ENCODE measurements at places on chromosomes 12 and 14.

DNA sequence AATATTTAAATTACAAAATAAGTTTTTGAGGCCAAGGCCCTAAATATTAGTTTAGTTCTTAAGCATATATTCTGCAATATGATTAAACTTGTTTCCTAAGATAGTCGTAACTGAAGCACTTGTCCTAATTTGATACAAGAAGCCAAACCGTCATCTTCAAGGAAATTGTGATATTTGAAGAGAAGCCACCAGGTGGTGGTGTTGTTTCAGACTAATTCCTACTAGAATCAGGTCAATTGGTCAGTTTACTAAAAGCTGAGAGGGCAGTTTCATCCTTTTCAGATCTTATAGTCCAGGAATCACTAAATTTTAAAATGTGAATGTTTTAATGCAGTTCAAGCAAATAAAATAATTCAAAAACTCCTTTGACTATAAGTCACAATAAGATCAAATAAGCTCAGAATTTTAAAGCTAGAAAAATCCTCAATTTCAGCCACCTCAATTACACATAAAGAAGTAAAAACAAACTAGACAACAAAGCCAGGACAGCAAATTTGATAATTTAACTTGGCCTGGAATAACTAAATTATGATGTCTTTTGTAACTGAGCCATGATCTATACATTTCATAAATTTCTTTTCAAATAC is 7.1 kb upstream of the ARL1 start:
- no peaks in the 10 kb centered on the region for H3K36me3 ChIP-seq
- no peak for DNase-seq

DNA sequence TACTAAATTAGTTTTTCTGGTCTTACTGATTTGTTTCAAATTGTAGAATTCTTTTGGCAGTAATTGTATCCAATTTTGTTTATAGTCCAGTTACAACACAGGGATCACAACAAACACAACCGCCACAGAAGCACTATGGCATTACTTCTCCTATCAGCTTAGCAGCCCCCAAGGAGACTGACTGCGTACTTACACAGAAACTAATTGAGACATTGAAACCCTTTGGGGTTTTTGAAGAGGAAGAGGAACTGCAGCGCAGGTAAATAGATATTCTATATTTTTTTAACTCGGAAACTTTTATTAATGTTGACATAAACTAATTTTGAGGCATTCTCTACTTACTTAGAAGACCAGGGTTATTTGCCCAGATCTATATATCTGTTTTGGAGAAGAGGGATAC is 17.8 kb downstream of the PAPOLA start:
- H3K4me1 ChIP-seq = peaks cover 14% of the 10 kb centered on the region
- no peak overlapping the region for H3K27ac ChIP-seq
- no peaks in the 10 kb centered on the region for H3K27me3 ChIP-seq
- H3K36me3 ChIP-seq = peaks cover 21% of the 10 kb centered on the region

DNA sequence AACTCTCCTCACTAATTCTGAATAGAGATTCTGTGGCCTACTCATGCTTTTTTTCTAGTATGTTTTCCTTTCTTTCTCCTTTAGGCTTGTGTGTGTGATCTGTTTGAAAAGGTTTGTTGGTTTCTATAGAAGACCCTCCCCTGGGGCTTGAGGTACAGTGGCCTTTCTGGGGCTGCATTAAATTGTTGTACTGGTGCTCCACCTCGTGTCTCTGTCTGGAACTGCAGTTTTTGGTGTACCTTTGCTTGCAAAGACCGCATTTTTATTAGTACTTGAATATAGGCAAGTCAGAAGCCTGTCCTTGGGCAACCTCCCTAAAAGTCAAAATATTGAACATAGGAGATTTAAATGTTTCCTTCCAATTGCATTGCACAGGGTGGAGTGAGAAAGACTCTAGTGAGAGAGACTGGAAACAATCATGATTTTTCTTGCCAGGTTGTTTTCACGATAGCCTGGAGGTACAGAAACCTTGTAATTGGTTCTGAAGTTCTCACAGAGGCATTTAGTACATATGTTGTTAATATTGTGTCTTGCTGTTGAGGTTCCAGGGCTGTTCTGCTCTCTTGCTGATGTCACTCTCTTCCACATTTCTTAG is 39.0 kb downstream of the SLCO1B1 start:
- no peak overlapping the region for H3K27ac ChIP-seq
- no peak overlapping the region for H3K4me3 ChIP-seq
- no peaks in the 10 kb centered on the region for H3K27me3 ChIP-seq
- no peaks in the 10 kb centered on the region for H3K4me1 ChIP-seq
- no peaks in the 10 kb centered on the region for H3K36me3 ChIP-seq
- no peak for DNase-seq

- no peaks in the 10 kb centered on the region for H3K27me3 ChIP-seq
- H3K4me1 ChIP-seq = peaks cover 9% of the 10 kb centered on the region
- peak overlapping the region; percentile 84 for H3K27ac ChIP-seq
- peak overlapping the region; percentile 68 for H3K4me3 ChIP-seq
Observed at GRCh38 chr14:100193417-100194357, 34.2 kb upstream of the DEGS2 start.

- no peaks in the 10 kb centered on the region for H3K27me3 ChIP-seq
- no peaks in the 10 kb centered on the region for H3K4me1 ChIP-seq
- no peak overlapping the region for H3K4me3 ChIP-seq
- no peak overlapping the region for H3K27ac ChIP-seq
- H3K36me3 ChIP-seq = peaks cover 19% of the 10 kb centered on the region
Observed at GRCh38 chr12:4681732-4682131, 32.8 kb downstream of the NDUFA9 start.

GRCh38 chr12:56884421-56884820 is 49.8 kb downstream of the SDR9C7 start:
- H3K36me3 ChIP-seq = no peaks in the 10 kb centered on the region
- H3K27me3 ChIP-seq = no peaks in the 10 kb centered on the region
- no peaks in the 10 kb centered on the region for H3K4me1 ChIP-seq
- no peak overlapping the region for H3K4me3 ChIP-seq
- no peak for DNase-seq
- H3K27ac ChIP-seq = no peak overlapping the region

- H3K4me1 ChIP-seq = no peaks in the 10 kb centered on the region
- peak overlapping the region; percentile 73 for H3K4me3 ChIP-seq
- no peaks in the 10 kb centered on the region for H3K36me3 ChIP-seq
Observed at GRCh38 chr12:71838676-71839075, 883 bp upstream of the TBC1D15 start.

DNA sequence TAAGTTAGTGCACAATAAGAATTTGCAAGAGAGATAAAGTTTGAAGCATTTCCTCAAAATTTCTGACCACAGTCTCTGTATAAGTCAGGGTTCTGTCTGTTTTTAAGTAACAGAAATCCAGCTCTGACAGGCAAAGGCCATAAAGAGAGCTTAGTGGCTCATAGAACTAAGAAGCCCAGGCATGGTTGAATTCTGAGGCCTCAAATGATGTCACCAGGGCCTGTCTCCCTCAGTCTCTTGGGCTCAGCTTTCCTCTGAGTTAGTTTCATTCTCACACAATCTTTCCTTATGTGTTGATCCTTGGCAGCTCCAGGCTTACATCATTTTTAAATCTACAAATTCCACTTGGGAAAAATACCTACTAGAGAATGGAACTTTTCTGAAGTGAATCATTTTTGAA is 173.4 kb upstream of the ATP2B1 start:
- no peaks in the 10 kb centered on the region for H3K27me3 ChIP-seq
- H3K4me3 ChIP-seq = no peak overlapping the region
- no peaks in the 10 kb centered on the region for H3K36me3 ChIP-seq
- H3K27ac ChIP-seq = no peak overlapping the region
- no peaks in the 10 kb centered on the region for H3K4me1 ChIP-seq
- DNase-seq = no peak

- DNase-seq = no peak
- no peak overlapping the region for H3K27ac ChIP-seq
- H3K4me1 ChIP-seq = no peaks in the 10 kb centered on the region
Observed at GRCh38 chr12:54657105-54657607, 9.0 kb upstream of the DCD start.

GRCh38 chr14:58026967-58027366 is 125.0 kb downstream of the ARMH4 start:
- H3K4me1 ChIP-seq = no peaks in the 10 kb centered on the region
- H3K27me3 ChIP-seq = no peaks in the 10 kb centered on the region
- peaks cover 4% of the 10 kb centered on the region for H3K36me3 ChIP-seq

Data from ascending aorta (tissue), 2 donors.